Gastrocnemius medialis (tissue), 4 donors: ENCODE measurements at places on chromosomes 12 and 14.
A peak's percentile ranks its signal among the peaks of the same experiment; 100 is the strongest.

GRCh38 chr12:42857106-42857505, 267.6 kb upstream of the PRICKLE1 start:
- no peaks in the 10 kb centered on the region for H3K36me3 ChIP-seq
- no peak overlapping the region for H3K27ac ChIP-seq
- DNase-seq: no peak
- no peaks in the 10 kb centered on the region for H3K27me3 ChIP-seq

DNA sequence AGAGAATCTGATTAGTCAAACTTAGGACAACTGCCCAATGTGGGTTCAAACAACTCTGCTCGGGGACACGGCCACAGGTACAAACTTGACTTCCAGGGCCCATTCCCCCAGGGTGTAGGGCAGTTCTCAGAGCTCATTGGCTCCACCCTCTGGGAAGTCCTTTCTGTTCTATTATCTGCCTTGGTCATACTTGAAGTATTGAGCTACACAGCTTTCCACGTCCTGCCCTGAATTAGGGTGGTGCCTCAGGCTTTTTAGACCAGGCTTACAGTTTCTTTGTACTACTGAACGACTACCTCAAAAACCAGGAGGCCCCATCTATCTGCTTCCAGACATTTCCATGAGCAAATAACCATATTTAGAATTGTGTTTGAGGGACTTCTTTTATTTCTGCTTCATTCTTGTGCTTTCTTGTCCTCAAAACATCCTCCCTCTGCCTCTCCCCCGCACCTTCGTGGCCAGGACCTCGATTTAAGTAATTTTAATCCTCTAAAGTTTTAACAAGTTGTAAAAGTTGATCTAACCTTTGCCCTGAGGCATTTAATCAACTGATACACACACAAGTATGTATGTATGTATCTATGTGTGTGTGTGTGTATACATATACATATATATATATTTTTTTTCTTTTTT, 281.7 kb upstream of the AMIGO2 start:
- H3K27me3 ChIP-seq: no peaks in the 10 kb centered on the region
- H3K36me3 ChIP-seq: no peaks in the 10 kb centered on the region
- peak; percentile 4 for DNase-seq
- H3K4me1 ChIP-seq: no peaks in the 10 kb centered on the region
- no peak overlapping the region for H3K4me3 ChIP-seq
- H3K27ac ChIP-seq: peak overlapping the region; percentile 66

GRCh38 chr12:27553941-27554340, 29.9 kb downstream of the PPFIBP1 start:
- H3K27ac ChIP-seq: peak overlapping the region; percentile 68
- DNase-seq: no peak
- no peaks in the 10 kb centered on the region for H3K27me3 ChIP-seq
- peaks cover 70% of the 10 kb centered on the region for H3K4me1 ChIP-seq
- H3K4me3 ChIP-seq: no peak overlapping the region

- H3K4me1 ChIP-seq: peaks cover 59% of the 10 kb centered on the region
- no peak for DNase-seq
- no peak overlapping the region for H3K4me3 ChIP-seq
- H3K27me3 ChIP-seq: no peaks in the 10 kb centered on the region
- no peaks in the 10 kb centered on the region for H3K36me3 ChIP-seq
These were observed 37.9 kb downstream of the FRS2 start for GRCh38 chr12:69508091-69508490.

DNA sequence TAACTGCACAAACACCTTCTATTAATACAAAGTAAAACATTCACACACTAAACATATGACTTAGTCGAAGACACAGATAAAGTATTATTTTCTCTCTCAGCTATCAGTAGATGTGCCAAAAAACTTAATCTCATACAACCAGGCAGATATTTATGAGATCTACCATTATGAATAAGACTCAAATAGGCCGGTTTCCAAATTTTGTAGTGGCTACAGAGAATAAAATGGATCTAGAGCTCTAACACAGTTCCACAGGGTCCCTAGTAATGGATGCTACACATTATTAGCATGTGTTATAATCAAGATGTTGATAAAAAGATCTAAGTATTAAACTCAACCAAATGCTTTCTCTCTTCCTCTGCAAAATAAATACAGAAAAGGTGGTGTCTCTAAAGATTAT, 10.4 kb downstream of the SAV1 start:
- H3K27me3 ChIP-seq: no peaks in the 10 kb centered on the region
- no peak overlapping the region for H3K4me3 ChIP-seq
- H3K4me1 ChIP-seq: peaks cover 22% of the 10 kb centered on the region

- H3K27ac ChIP-seq: no peak overlapping the region
- DNase-seq: no peak
- no peaks in the 10 kb centered on the region for H3K4me1 ChIP-seq
- H3K27me3 ChIP-seq: no peaks in the 10 kb centered on the region
These were observed 6.4 kb downstream of the ERP27 start for GRCh38 chr12:14931791-14932560.
